ENCODE measurements at places on chromosomes 16 and 17.

DNA sequence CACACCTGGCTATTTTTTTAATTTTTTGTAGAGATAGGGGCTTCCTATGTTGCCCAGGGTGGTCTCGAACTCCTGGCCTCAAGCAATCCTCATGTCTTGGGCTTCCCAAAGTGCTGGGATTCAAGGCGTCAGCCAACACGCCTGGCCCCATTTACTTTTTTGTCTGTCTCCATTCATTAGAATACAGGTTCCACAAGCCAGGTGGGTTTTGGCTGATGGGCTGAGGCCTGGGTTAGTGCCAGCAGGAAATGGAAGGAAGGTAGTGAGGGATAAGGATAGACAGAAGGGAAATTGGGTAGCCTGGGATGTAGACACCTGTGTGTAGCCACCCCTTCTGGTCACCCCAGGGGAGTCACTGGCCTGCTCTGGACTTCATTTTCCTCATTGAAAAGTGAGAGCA is 4.4 kb upstream of the IL27 start:
- no peak for DNase-seq

DNA sequence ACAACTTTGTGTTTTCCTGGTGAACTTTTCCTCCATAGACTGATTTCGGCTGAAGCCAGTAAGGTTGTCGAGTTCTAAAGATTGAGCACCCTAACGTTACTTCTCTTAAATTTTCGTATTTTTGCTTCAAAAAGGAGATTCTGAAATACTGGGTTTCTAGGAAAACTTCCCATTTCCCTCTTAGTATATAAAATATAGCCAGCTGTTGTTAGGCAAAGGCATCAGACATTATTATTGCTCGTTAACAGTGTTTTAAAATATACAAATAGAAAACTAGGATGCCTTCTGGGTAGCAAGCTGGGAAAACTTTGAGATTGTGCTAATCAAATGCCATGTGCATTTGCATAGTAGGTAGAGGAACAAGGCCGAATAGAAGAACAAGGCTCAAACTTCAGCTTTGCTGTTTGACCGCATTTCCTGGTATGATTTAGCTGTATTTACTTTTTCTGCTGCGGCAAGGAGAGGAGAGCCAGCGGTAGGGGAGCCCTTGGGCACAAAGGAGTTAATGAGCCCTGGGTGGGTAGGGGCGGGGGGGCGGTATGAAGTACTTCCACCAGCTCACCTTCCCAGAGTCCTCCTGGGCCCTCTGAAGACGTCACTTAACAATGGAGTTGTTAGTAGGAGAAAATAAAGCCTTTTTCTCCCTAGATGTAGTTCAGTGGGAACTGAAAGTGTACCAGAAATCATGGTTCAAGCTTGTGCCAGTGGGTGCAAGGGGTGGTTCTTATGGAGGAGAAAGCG is 151.9 kb downstream of the MSI2 start:
- DNase-seq = no peak

DNA sequence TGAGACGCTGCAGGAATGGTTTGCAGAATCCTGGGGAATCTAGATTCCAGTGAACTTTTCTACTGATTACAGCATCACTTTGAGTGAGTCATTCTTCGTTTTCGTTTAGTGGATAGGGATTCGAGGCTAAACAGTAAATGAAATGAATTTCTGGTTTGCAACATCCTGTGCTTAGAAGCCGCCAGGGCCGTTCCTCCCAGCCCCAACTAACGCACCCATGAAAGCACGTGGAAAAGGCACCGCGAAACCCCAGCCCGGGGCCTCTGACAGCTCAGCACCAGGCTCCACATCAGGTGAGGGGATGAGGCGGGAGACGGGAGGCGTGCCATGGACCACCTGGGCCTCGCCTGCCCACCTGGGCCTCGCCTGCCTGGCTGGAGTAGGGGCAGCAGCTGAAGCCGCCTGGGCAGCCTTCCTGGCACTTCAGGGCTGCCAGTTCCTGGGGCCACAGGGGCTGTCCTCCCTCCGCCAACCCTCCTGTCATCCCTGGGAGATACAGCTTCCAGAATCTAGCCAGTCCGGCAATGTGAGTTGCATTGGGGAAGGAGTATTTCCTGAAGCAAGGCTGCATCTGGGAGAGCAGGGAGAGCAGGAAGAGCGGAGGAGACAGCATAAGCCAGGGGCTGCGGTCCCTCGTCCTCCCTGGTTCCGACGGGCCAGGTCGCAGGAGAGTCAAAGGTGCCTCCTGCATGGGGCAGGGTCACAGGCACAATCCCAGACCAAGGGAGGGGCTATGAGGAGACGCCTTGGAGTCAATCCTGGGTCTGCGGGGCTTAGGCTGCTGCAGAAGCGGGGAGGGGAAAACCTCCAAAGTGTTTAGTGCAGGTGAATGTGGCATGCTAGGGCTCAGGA is 78.4 kb downstream of the RPH3AL start:
- DNase-seq = no peak

DNA sequence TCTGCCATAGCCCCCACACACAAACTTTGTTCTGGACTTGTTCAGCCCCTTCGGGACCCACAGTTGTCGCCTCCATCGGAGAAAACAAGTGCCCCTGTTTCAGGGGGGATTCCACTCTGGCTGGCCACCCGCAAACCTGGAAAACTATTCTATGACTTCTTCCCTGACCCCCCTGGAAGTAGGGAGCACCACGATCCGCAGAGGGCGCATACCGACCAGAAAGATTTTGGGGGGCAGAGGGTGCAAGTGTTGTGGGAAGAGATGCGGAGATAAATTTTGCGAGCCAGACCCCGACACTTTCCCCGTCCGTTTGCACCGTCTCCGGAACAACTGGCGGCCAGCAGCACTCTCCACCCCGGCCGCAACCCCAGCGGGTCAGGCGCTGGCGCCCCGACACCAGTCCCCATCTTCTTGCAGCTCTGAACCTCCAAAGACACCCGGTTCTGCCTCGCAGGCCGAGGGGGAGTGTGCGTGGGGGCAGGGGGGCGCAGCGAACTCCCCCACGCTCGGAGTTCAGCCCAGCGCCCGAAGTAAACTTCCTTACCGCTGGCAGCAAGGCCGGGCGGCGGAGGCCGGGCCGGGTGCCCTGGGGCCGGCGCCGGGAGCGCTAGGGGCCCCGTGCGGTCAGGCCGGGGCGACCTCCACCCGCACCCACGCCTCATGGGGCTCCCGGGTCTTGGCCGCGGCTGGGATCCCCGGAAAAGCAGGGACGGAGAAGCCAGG is 744 bp downstream of the SALL1 start:
- DNase-seq = no peak

GRCh38 chr17:59496178-59496577 is 69.2 kb upstream of the DHX40 start:
- DNase-seq = no peak

DNA sequence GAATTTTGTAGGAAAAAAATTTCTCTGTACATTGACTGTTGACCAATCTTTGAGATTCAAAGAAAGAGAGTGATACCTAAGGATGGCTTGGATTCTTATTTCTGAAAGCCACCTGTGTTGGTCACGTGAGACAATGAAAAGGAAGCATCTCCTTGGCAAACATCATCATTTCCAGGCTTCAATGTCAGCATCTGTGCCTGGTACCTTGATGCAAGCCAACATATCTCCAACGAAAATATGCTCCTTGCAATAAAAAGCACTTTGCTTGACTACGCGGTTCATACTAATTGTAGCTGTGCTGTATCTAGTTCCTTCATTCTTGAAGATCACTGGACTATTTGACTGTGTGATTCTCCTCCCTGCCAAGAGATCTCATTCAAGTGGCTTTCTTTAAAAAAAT is 503.4 kb upstream of the PSMD7 start:
- no peak for DNase-seq

DNA sequence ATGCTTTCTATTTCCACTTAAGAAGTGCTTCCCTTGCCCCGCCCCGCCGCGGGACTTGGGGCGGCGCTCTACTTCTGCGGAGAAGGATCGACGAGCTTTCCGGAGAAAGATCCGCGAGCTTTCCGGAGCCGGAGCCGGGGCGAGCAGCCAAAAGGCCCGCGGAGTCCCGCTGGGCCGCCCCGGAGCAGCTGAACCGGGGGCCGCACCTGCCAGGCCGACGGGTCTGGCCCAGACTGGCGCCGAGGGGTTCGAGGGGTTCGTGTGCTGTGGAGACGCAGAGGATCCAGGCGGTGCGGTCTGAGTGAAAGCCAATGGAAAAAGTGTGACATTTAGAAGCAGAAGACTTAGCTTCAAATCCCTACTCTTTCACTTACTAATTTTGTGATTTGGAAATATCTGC is 50.8 kb downstream of the TBC1D26 start:
- no peak for DNase-seq

- no peak for DNase-seq
These were observed 54.2 kb upstream of the IL34 start for GRCh38 chr16:70592106-70592571.

- DNase-seq = no peak
These were observed 23.5 kb upstream of the ITGB4 start for GRCh38 chr17:75697651-75698291.
